ENCODE measurements at places on chromosomes 3 and 15.

- no peak for DNase-seq
Observed at GRCh38 chr15:40365016-40365415, 7.0 kb downstream of the DISP2 start.

DNA sequence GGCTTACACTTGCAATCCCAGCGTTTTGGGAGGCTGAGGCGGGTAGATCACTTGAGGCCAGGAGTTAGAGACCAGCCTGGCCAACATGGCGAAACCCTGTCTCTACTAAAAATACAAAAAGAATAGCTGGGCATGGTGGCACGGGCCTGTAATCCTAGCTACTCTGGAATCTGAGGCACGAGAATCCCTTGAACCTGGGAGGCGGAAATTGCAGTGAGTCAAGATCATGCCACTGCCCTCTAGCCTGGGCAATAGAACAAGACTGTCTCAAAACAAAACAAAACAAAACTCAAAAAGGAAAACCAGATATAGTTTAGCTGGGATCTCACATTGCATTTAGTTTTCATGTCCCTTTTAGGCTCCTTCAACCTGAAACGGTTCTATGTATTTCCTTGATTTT is 2.9 kb upstream of the USP50 start:
- no peak for DNase-seq

- no peak for DNase-seq
Observed at GRCh38 chr15:85543741-85544155, 163.3 kb downstream of the AKAP13 start.

GRCh38 chr3:109188741-109189140 is 52.2 kb downstream of the C3orf85 start:
- DNase-seq = peak; percentile 100

DNA sequence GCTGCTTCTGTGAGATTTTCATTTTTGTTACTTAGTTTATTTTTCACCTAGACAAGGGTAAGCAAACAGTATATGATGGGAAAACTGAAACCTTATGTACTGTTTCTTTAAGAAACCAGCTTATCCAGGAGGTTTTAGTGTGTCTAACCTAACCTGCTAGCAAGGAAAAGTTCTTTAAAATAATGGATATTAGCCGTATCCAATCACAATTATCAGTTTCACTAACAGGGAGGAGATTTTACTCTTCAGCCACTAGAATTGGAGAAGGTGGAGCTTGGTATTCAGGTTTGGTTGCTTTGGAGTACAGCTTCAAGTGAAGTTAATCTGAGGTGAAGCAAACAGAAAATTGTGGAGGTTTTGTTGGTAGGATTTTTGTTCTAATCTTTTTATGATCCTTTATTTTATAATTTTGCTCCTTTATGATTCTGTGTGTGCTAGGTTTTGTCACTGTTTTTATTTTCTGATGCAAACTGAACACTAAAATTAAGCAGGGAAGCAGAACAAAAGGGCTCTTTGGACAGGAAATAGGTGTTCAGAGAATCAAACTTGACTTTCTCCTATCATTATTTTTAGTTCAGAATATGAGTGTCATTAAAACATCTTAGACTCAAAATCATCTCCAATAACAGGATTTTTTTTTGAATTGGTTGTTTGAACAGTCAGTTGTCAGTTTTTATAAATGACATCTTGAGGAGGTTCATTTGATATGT is 13.0 kb downstream of the ZFAND6 start:
- DNase-seq = peak; percentile 96

DNA sequence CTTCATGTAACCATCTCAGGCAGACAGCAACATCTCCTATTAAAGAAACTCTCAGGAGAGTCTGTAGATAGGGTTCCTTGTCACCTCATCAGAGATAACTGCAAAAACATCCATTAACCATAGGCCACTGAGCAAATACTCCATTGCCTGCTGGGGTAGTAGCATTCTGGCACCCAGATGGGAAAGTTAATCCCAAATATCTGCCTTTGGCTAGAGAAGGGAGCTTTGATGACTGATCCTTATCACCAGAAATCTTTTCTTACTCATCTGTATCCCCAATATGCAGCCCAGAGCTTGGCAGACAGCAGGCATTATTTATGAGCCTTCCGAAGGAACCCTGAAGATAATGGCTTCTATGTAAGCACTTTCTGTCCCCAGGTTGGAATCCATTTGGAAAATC is 173.1 kb downstream of the MFSD1 start:
- no peak for DNase-seq

GRCh38 chr3:54564374-54564925 is 363.4 kb downstream of the LRTM1 start:
- no peak for DNase-seq

DNA sequence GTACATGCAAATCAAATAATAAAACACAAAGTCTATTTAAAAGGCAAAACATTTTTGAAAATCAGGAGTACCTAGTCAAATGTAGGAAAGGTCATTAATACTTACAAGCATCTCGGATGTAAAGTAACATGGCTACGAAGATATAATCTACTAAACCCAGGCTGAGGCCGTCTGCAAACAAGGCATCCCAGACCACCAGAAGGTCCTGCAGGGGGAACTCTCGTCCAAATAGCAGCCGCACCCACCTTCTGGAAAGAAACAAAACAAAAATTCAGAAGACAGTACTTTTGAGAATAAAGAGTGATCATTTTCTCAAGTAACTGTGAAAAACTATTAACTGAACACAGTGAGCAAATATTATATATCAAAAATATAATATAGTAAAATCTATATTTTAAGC is 423.1 kb downstream of the PLCL2 start:
- DNase-seq = peak; percentile 2

- DNase-seq = no peak
Observed at GRCh38 chr3:134333522-134334181, 40.6 kb downstream of the AMOTL2 start.

GRCh38 chr15:93862791-93863190 is 368.6 kb upstream of the MCTP2 start:
- DNase-seq = no peak

GRCh38 chr3:26004172-26004571 is 214.3 kb downstream of the OXSM start:
- no peak for DNase-seq

GRCh38 chr3:128559486-128560225 is 66.7 kb upstream of the GATA2 start:
- DNase-seq = no peak

- DNase-seq = no peak
Observed at GRCh38 chr3:150582620-150583019, 20.5 kb upstream of the SELENOT start.

DNA sequence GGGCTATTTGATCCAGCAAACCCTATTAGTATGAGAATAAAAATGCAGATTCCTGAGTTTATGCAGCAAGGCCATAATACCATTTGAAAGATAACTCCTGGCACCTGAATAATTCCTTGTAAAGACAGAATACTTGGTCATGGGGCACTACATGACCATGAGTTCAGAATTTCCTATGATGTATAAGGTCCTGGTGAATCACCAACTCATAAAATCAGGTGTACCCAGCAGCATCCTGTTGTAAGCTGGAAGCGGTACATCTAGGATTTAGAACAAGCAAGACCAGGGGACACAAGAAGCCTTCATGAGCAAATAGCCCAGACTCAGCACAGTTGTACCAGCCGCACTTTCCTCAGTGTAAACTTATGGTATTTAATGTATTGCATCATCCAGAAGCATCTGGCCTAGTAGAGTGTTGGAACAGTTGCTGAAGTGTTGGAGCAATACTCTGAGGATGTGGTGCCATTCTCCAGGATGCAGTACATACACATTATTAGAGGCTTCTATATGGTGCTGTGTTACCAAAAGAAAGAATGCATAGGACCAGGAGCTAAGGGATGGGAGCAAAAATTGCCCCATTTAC is 233.4 kb downstream of the SQOR start:
- peak; percentile 4 for DNase-seq

GRCh38 chr15:70319466-70319865 is 221.7 kb upstream of the TLE3 start:
- DNase-seq = no peak

DNA sequence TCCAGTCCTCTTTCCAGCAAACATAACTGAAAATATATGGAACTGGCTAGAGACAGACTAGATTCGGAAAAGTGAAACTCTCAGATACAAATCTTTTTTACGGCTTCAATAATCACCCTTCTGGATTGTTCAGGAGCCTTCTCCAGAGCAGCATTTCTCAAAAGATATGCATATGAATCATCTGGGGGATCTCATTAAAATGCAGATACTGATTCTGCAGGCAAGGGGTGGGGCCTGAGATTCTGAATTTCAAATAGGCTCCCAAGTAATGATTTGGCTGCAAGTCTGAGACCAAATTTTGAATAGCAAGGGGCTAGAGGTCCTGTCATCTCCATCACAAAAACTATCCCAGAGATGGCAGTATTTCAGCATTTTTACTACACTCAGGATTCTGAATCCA is 165.4 kb downstream of the CTNNB1 start:
- DNase-seq = peak; percentile 39

- no peak for DNase-seq
Observed at GRCh38 chr3:81749265-81749664, 12.2 kb downstream of the GBE1 start.

GRCh38 chr15:68292157-68292781 is 14.7 kb downstream of the FEM1B start:
- DNase-seq = no peak

- no peak for DNase-seq
Observed at GRCh38 chr15:92025706-92026270, 172.3 kb downstream of the SLCO3A1 start.

GRCh38 chr3:64443546-64444381 is 218.5 kb upstream of the PRICKLE2 start:
- DNase-seq = peak; percentile 47

GRCh38 chr15:30990446-30991254 is 778 bp downstream of the MTMR10 start:
- no peak for DNase-seq

GRCh38 chr3:4849136-4849535 is 130.1 kb upstream of the BHLHE40 start:
- DNase-seq = no peak
